Umbilical cord (tissue), 2 donors: ENCODE measurements at places on chromosomes 5 and 9. TPM values are rescaled to one million over a fixed set of nuclear protein-coding genes. Genes with fewer than 3 reads are reported as not detected.

- DNase-seq = no peak
Observed at GRCh38 chr9:132233138-132233537, 71.3 kb downstream of the NTNG2 start.

DNA sequence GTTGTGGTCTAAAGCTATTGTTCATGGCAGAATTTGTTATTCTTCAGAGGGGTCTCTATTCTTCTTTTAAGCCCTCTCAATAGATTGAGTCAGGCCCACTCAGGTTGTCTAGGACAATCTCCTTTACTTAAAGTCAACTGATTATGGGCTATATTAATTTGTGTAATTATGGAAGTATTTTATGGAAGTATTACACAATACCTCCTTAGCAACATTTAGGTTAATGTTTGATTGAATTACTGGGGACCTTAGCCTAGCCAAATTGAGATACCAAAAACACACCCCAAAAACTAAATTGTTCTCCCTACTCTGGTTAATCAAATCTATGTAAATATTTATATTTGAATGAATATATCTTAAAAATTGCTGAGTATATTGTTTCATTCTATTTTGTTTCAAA is 347.1 kb upstream of the GRIN3A start:
- no peak for DNase-seq

GRCh38 chr9:82560457-82560904 is 502.5 kb downstream of the RASEF start:
- no peak for DNase-seq

DNA sequence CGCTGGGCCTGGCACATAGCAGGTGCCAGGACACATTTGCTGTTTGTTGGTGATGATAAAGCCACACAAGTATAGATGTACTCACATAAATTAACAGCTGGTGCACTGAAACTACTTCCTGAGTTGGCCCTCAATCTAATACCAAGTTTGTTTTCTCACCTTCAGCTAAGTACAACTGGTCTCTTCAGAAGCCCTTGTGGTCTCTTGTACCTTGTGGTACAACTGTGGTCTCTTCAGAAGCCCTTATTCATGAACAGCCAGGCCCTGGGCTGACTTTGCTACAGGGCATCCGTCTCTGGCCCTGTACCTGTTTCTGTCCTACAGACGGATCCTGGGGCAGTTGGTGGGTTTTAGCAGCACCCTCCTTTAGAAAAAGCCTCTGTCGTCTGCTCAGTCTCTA is 81.5 kb downstream of the DAB2IP start:
- no peak for DNase-seq

DNA sequence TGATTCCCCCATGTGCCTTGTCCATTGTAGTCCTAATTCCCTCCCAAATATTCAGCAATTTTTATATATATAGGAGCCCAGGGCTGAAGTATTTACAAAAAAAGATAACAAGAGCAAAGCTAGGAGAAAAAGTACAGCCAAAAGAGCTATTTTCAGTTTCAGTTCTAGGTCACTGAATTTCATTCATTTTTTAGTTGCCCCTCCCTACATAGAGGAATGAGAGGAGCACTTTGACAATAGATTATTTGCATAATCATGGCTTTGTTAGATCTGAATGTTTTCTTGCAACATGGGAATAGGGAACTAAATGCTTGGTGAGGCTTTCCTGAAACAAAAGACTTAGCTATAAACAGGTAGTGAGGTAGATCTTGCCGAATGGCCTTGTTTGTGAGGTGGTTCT is 15.3 kb upstream of the F2RL2 start:
- DNase-seq = no peak

- no peak for DNase-seq
Observed at GRCh38 chr5:77586101-77586500, 52.4 kb downstream of the OTP start.

DNA sequence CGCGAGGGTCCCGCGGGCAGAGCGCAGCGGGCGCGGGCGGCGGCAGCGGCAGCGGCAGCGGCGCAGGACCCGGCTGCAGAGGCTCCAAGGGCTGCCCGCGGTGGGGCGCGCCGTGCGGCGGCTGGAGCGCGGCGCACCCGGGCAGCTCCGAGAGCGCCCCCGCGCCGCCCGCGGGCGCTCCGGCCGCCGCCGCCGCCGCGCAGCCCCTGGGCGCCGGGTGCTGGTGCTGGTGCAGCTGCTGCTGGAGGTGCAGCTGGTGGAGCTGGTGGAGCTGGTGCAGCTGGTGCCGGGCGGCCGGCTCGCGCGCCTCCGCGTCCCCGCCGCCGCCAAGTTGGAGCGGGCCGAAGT is 644 bp downstream of the IER5L start:
- DNase-seq = no peak

GRCh38 chr9:121826711-121827110 is 175.3 kb downstream of the DAB2IP start:
- no peak for DNase-seq

DNA sequence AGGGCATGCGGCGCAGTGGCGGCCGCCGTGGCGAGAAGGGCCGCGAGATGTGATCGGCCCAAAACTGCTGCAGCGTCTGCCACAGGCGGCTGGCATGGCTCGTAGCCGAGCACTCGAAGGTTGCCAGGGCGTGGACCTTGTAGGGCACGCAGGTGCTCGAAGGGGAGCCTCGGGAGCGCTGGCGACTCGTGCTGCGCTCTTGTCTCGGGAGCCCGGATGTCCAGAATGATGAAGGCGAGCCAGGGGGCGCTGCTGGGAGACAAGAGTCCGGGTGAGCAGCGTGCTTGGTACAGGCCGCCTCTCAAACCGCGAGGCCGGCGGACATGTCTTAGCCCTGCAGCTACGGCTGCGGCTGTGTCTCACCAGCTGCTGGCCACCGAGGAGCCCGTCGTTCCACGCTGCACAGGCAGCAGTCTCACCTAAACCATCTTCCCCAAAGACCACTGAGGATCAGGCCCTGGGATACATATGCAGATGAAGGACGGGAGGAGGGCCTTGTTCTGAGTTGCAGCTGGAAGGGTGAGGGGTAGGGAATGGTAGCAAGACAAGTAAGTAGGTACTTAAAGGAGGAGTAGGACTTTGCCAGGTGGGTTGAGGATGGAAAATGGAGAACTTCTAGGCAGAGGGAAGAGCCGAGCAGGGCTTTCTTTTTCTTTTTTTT is 1.7 kb downstream of the CBY3 start:
- peak; percentile 67 for DNase-seq

GRCh38 chr9:97907046-97907445 is 15.3 kb downstream of the TRMO start:
- no peak for DNase-seq

GRCh38 chr9:117305454-117305853 is 109.4 kb downstream of the ASTN2 start:
- no peak for DNase-seq

DNA sequence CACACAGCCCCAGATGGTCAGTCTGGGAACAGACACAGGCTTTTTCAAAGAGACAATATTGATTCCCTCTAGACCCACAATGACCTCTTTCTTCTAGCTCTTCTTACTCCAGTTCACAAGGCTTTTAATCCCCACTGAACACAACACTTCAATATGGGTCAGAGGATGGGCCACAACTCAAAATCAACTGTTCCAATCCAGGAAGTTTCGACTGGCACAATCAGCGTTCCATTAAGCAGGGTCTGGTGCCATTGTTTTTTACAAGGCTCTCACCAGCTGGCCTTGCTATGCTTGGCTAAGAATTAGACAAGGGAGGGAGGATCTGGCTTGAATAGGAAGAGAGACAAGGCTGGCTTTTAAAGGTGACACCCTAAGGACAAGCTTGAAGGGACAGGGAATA is 199.4 kb upstream of the SLC24A2 start:
- DNase-seq = no peak

- no peak for DNase-seq
Observed at GRCh38 chr9:277601-278295, 63.1 kb downstream of the DOCK8 start.

GRCh38 chr5:73844165-73844564 is 218.2 kb downstream of the ARHGEF28 start:
- no peak for DNase-seq

GRCh38 chr9:95515272-95516113 is 1.3 kb downstream of the PTCH1 start:
- no peak for DNase-seq

DNA sequence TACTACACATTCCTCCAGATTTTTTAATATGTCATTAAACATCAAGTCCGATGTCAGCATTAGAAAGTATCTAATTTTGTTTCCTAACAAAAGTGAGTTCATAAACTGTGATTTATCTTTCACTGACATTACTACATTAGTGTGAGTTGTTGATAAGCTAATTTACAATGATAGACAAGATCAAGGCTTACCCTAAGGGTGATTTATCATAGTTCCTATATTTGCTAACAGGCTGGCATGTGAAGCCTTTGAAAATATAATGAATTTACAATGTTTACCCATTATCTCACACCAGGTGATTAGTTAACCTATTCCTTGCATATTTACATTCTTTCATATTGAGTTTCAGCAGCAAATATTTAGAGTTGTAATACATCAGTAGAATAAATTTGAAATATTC is 1096.9 kb upstream of the NUDT12 start:
- no peak for DNase-seq

DNA sequence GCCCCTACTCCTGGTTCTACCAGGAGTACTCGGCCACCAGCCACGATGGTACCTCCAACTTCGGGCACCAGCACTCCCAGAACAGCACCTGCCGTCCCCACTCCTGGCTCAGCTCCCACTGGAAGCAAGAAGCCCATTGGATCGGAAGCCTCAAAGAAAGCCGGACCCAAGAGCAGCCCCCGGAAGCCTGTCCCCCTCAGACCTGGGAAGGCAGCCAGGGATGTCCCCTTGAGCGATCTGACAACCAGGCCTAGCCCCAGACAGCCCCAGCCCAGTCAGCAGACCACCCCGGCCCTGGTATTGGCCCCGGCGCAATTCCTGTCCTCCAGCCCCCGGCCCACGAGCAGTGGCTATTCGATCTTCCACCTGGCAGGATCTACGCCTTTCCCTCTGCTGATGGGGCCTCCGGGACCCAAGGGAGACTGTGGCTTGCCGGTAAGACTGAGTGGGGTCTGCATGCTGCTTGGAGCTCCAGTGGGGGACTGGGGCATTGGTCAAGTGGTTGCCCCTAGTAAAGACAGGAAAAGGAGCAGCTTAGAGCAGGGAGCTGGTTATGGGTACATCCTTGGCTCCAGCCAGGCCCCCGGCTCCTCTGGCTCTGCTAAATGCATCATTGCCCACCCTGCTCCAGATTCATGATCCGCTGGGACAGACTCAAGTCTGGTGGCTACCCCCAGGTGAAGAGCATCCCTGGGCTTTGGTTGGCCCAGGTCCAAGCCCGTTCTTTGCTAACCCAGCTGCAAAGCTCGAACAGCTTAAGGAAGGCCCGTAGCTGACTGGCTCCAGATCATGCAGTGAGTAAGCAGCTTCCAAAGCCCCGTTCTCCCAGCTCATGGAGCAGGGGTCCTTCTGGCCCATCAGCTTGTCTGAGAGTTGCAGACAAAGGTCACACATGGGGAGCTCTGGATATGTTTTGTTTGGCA is 14.0 kb downstream of the COL27A1 start:
- DNase-seq = peak; percentile 72

- DNase-seq = no peak
Observed at GRCh38 chr5:139512786-139513390, 30.3 kb upstream of the STING1 start.

DNA sequence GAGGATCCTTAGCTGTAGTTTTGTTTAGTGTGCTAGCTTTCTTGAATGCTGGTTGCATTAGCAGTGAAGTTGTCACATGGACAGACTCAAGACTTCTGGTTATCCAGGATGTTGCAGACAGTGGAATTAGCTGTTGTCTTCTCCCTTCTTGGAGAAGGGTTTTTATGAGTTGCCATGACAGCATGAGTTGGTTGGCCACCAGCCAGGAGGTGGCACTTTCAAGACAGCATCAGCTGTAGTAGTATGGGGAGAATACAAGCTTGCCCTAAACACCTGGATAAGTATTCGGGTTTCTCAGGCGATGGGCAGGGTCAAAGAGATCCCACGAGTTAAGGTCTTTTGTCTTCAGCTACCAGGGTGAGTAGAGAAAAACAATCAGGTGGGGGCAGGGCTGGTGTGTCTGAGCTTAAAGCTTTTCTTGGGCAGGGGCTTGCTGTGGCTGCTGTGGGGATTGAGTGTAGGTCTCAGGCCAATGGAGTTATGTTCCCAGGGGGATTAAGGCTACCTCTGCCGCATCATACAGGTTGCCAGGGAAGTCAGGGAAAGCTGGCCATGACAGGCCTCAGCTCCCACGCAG is 7.7 kb upstream of the C5orf47 start:
- DNase-seq = no peak

RALGDS gene
- 21.9 TPM for total RNA-seq

SLC28A3 gene
- total RNA-seq = 3.1 TPM

CDH10 gene
- 2.2 TPM for total RNA-seq

IFNA2 gene
- 5.8 TPM for total RNA-seq

PCDHGA3 gene
- 2.2 TPM for total RNA-seq

COL27A1 gene
- total RNA-seq = 12.3 TPM

ZBTB26 gene
- 4.3 TPM for total RNA-seq
